Endothelial cell (in vitro differentiated cells): ENCODE measurements at places on chromosomes 16 and 17. TPM values are rescaled to one million over a fixed set of nuclear protein-coding genes. Genes with fewer than 3 reads are reported as not detected.

- DNase-seq, result no peak
These were observed 3.2 kb upstream of the PER1 start for GRCh38 chr17:8155231-8155995.

GRCh38 chr16:78436846-78437245 lies 337.4 kb downstream of the WWOX start:
- no peak for DNase-seq

DNA sequence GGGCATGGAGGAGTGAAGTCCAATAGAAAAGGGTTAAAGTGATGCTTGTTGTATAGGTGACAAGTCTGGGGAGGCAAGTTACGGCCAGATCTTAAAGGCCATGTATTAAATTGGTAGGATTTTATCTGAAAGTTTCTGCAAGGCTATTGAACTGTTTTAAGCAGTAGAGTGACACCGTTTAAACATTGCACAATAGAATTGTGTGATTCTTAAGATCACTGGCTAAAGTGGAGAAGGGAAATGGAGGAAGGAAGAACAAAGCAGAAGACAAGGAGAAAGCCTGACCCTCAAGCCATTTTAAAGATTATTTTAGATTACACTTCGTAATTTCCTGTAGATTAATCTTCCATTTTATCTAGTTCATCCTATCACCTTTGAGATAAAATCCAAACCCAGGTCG lies 5.6 kb upstream of the MPHOSPH6 start:
- no peak for DNase-seq

DNA sequence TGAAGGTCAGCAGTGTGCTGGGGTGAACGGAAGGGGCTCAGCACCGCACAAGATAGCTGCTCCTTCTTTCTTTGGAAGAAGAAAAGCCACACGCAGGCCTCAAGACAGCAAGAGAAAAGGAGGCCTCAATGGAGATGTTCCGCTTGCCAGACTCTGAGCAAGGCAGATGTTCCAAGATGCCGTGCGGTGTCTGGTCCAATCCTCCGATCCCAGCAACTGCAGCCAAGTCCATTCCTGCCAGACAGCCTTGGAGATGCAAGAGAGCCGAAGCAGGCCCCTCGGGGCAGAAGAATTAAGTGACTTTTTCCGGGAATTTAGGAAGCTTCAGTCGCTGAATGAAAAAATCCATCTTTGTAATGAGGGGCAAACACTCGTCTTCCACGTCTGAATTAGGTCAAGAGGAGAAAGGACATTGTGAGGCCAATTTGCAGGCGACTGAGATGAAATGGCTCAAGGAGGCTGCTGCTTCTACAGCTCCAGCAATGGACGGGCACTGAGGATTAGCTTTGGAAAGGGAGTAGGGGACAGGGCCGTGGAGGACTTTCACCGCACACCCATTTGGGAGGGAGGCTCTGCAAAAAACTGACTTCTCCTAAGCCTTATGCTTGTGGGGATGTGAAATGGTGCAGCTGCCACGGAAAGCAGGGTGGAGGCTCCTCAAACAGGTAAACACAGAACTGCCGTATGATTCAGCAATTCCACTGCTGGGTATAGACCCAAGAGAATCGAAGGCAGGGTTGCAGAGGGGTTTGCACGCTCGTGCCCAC lies 44.7 kb downstream of the RPH3AL start:
- no peak for DNase-seq

- DNase-seq, result no peak
These were observed 12.3 kb downstream of the SCN4A start for GRCh38 chr17:63960430-63960829.

DNA sequence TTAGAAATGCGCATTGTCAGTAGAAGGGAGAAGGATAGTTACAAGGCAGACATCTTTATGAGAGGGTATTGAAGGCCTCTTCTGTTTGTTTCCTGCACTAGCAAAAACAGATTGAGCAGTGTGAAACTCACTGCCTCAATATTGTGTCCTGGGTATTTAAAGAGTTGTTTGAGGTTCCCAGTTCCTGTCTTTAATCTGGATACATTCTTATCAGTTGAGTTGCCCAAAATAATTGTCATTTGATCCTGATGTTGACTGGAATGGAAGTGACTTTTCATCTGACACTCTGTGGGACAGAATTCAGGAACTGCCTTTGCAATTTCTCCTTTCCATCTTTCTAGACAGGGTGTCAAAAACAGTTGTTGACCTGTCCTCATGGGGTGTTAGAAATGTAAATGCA lies 1.7 kb downstream of the ATP6V0A1 start:
- DNase-seq, result no peak

DNA sequence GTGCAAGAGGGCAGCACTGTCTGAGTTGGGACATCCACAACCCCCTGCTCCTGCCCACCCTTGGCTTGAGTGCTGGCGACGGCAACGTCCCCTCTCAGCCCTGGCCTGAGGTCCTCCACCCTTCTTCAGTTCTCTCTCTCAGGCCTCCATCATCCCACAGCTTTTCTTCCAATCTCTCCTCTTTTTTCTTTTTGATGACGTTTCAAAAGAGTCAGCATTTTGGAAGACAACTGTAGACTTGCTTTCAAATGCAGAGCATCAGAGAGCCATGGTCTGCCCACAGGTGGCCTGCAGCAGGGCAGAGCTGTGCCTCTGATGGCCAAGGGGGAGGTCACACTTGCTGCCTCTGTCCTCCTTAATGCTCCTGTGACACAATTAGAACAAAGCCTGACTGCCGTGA lies 775.4 kb downstream of the KCNJ18 start:
- no peak for DNase-seq

DNA sequence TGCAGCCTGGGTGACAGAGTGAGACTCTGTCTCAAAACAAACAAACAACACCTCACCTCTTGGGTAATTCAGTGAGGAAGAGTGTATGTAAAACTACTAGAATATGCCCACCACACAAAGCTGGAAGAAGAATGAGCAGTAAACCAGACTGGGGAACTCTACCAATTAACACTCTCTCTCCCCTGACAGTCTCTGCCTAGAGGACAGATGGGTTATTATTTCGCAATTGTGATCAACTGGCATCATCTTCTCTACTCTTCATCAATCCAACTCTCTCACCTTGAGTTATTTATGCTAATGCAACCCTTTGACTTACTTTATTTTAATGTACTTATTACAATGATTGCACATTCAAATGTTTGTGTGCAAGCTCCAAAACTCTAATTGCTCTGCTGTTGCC lies 205.6 kb downstream of the XYLT1 start:
- DNase-seq, result no peak

- peak; percentile 50 for DNase-seq
These were observed 631 bp downstream of the KREMEN2 start for GRCh38 chr16:2964475-2965336.

DNA sequence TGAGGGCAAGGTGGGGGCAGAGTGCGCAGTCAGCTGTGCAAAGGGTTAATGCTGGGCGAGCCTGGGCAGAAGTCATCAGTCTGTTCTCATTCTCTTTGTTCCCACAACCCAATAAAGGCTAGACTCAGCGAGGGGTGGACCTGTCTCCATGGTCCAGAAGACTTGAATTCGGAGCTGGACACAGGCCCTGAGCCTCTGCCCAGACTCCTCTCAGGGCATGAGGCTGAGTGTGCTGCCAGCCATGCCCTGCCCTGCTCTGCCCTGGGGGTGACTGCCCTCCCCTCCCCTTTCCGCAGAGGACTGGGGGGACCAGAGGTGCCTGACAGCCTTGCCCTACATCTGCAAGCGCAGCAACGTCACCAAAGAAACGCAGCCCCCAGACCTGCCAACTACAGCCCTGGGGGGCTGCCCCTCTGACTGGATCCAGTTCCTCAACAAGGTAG lies 54.5 kb downstream of the MRC2 start:
- no peak for DNase-seq

GRCh38 chr17:27746881-27747280 lies 53.4 kb downstream of the NOS2 start:
- no peak for DNase-seq

DNA sequence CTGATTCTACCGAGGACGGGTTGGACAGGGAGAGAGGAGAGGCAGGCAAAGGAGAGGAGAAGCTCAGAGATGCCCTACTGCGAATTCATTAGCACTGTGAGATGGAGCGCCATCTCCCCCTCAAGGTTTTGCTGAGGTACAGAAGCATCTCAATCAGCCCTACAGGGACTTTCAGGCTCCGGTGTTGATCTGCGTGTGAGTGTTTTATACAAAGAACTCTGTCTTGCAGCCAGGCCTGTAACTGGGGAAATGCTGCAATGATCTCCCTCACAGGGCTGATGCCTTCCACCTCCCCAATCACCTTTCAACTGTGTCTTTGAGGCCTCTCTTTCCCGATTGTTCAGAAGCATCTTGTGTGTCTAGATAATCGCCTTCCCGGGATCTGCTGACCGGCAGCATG lies 74.8 kb downstream of the IRX6 start:
- DNase-seq, result no peak

DNA sequence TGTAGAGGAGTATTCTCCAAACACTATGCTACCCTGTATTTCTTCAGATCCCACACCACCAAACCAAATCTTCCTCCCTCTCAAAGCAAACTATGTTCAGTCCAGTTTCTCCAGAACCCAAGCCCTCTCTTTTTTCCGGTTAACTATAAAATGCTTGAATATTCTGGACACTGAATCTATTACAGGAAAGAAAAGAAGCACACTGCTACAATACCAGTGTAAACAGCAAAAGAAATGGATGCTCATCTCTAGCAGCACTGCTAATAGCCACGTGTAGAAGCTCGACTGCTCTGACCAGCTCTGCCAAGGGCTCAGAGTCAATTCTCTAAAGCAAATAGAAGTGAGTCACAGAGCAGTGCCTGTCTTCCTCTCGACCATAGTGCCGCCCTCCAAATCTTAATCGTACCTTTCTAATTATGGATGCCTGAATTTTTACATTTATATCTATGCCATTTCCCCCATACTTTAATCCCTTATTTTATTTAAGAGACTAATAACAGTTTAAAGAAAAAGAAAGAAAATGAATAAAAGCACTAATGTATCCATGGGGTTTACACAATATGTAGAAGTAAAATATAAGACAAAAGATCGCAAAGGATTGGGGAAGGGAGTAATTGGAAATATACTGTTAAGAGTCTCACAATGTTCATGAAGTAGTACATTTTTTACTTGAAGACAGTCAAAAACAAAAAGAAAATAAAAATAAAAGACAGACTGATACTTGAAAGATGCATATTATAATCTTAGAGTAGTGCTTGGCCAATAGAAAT lies 154.5 kb downstream of the PARN start:
- DNase-seq, result no peak

GRCh38 chr16:78842950-78843349 lies 743.5 kb downstream of the WWOX start:
- DNase-seq, result no peak

GRCh38 chr17:50686494-50687199 lies 21.1 kb downstream of the ANKRD40 start:
- no peak for DNase-seq

Gene TMEM106A
- 14.4 TPM for total RNA-seq

Gene CACNG1
- not detected for total RNA-seq

Gene HOXB2
- total RNA-seq, result 5.6 TPM

Gene OR3A3
- total RNA-seq, result not detected

Gene LIG3
- 42.1 TPM for total RNA-seq
